ENCODE measurements at places on chromosomes 3 and 15.

GRCh38 chr3:190038050-190038933, 82.4 kb downstream of the P3H2 start:
- DNase-seq, result no peak

GRCh38 chr3:132033471-132033870, 1.3 kb downstream of the CPNE4 start:
- DNase-seq, result no peak

GRCh38 chr3:12120374-12121140, 38.2 kb downstream of the TIMP4 start:
- no peak for DNase-seq

- DNase-seq, result no peak
These were observed 181.1 kb downstream of the PLCL2 start for GRCh38 chr3:17065881-17066280.

- DNase-seq, result no peak
These were observed 40.5 kb downstream of the IMPG2 start for GRCh38 chr3:101279765-101280385.

DNA sequence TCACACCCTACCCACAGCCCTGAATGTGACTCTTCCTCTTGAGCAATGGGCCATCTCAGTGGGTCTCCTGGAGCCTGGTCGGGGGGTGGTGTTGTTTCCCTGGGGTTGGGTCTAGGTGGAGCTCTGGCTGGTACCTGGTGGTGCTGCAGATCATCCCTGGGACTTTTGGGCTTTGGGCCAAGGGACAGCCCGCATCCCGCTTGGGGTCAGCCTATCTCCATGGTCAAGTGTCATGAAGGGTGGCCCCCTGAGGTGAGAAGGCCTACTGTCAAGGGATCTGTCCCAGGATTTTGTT, 202.0 kb downstream of the UBE3A start:
- DNase-seq, result no peak
